Femur (tissue), 1 donor: ENCODE measurements at places on chromosomes 2 and 18.

GRCh38 chr2:134083548-134083947 lies 170.3 kb upstream of the MGAT5 start:
- no peak for DNase-seq

DNA sequence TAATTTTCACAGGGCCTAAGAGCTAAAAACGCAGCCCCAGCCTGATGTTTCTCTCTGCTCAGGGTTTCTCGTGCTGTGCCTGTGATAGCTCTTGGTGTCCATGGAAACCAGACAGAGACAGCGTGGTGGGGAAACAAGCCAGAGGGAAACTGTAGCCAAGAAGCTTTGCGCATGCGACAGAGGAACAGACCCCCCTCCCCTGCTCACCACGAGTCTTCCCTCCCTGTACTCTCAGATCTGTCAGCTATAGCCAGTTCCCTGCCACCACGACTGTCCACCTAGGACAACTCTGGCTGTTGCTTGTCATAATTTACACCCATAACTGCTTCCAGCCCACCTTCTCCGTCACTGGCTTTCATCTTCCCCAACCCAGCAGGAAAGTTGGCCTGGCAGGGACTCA lies 13.2 kb upstream of the DNAJC27 start:
- DNase-seq: peak; percentile 93

DNA sequence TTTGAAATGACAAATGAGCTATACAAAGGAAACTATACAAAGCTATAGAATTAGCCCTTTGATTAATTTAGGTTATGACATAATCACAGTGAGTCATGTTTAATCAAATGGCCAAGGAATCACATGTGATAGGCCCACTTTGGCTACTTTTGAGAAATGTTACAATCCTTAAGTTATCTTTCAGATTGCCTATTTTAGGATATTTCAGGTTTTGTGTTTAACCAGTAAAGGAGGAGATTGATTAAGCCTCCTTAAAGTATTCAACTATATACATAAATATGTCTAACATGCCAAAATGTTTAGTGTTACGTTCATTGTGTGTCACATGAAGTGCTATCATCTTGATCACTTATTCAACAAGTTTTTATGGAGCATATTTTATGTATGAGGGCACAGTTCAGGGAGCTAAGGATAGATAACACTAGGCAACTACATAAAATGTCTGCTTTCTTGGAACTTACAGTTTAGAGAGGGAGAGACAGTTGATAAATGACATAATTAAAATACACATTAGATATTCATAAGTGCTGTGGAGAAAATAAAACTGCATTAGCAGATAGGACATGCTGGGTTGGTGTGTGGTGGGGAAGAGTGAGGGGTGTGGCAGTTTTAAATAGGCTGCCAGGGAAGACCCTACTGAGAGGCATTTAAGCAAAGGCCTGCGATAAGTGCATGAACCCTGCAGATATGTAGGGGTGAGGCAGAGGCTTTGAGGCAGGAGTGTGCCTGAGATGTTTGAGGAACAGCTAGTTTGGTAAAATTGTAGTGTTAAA lies 77.2 kb downstream of the LTBP1 start:
- no peak for DNase-seq

GRCh38 chr18:6327485-6327884 lies 87.2 kb downstream of the L3MBTL4 start:
- DNase-seq: no peak

GRCh38 chr2:65019675-65020195 lies 30.5 kb downstream of the SLC1A4 start:
- no peak for DNase-seq

DNA sequence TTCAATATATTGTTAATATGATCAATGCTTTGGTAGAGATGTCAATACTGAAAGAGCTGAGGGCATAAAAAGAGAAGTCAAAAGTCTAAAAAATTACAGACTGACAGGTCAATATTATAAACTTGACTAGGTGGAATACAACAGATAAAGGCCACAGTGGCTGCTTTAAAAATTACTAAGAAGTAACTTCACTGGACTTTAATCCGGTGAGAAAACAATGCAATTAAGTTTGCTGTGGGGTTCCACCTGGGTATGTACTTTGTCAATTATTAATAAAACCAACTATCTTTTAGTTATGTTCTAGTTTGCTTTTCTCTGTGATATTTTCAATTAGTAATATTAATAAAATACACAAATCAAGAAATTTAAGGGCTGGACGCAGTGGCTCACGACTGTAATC lies 44.7 kb downstream of the RAPH1 start:
- DNase-seq: no peak

GRCh38 chr2:12607971-12608370 lies 108.8 kb upstream of the TRIB2 start:
- no peak for DNase-seq
